Stimulated activated CD8-positive, alpha-beta memory T cell treated with anti-CD3 and anti-CD28 coated beads, Interleukin-4, amount 100 ng/mL, for 4 hours (primary cell): ENCODE measurements at places on chromosomes 3 and 15.

DNA sequence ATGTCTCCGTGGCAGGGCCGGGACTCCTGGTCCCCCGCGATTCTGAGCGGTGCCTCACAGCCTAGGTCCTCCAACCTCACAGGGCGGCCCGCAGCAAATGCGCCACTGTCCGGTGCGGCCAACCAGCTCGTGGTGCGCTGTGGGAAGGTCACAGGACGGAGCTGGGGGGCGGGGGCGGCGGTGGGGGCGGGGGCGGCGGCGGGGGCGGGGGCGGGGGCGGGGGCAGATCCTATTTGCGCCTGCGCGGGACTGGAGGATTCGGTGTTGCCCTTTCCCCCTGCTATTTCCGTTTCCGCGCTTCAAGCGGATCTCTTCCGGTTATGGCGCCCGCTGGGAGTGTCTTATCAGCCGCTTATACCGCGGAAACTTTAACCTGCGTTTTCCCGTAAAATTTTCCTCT is 106.7 kb upstream of the SNRPN start:
- no peak for DNase-seq

DNA sequence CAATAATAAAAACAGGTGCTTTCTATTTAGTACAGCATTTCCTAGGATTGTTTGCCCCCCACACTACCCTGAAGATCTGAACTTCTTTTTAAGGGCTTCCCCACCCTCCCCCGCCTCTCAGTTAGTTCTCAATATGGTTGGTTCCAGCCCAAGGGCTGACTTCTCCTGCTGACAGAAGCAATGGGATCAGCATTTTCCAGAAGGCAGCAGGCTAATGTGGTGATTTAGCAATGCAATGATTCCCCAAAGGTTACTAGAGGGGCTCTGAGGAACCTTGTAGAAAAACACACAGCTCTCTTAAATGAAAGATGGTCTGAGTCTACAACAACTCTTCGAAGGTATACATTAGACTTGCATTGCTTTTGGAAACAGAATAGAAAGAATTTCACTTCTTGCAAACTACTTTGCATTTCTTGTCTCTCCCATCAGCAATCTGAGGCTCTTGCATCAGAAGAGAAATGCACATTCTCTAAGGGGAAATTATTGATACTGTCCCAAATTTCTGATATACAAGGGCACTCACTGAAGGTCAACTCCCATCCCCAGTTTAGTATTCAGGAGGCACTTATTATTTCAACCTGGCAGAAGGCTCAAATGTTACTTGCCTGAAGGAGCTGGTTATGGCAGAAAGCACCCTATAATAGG is 30.3 kb downstream of the FGF12 start:
- no peak for DNase-seq

- DNase-seq = no peak
Measured at GRCh38 chr3:4674216-4674615, 181.1 kb downstream of the ITPR1 start.

DNA sequence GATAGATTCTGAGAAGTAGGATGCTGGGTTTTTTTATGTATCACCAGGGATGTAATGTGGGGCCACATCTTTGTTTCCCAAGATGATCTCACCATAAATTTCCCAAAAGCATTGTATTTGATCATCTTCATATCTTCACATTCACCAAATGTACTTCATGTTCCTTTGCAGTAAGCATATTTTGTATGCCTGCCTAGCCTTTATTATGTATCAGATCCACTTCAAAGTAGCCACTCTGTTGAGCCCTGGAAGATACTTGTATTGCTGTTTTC is 14.2 kb upstream of the GATM start:
- DNase-seq = no peak

DNA sequence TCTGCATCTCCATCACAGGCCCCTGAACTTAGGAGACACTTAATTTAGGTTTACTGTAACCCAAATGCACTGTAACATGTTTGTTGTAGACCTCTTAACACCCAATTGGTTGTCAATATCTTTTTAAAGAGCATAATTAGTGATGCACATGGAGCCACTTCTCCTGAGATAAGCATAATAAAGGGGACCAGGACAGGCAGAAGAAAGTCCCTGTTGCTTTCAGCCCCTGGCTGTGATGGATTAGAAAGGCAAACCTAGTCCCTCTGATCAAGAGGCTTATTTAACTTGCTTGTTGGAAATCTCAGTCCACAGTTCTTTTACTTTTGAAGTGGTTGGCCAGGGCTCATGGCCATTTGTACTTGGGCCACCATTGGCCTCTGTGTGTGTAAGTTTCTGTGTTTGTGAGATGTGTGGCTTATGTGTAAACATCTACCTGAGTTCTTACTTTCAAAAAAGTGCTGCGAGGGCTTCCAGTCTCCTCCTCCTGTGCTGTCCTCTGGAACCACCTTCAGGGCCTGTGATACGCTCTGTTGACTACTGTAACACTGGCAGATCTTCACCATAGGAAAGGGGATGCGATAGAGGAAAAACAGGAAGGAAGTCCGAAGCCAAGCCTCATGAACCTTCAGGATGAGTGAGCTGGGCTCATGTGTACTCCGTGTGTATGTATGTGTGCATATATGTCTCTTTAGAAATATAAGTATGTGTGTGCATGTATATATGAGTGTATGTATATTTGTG is 136.2 kb downstream of the EPHB1 start:
- no peak for DNase-seq

DNA sequence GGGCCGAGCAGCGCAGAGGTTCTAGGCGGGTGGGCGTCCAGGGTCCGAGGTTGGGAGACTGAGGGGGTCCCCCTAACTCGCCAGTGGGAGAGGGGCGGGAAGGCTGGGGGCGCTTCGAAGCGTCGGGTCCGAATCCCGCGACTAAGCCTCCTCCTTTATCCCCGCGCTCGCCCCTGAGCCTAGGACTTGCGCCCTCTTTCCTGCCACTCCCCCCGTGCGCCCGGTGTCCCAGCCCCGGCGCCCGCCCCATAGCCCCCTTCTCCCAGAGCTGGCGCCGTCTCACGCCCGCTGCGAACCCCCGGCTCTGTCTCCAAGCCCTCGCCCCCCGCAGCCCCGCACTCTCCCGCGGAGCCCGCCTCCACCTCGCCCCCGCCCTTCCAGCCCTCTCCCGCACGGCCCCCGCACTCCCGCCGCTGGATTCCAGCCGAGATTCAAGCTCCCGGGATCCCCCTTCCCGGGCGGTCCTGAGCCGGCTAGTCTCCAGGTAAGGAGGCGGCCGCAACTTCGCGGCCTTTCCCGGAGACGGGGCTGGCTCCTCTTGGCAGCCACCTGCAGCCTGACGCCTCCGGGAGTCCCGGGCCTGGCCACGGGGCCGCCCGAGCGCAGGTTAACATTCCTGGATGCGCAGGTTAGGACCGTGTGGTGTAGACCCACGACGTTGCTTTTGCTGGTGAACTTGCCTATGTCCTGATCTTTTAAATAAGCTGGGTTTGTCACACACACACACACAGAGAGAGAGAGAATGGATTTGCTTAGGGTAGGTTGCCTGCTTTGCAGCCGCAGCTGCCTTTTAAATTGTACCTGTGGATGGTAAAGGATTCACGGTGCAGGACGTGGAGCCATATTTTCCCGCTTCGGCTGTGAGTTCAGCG is 563 bp downstream of the PXYLP1 start:
- DNase-seq = no peak

- DNase-seq = no peak
Measured at GRCh38 chr3:143820466-143821221, 27.6 kb downstream of the SLC9A9 start.

DNA sequence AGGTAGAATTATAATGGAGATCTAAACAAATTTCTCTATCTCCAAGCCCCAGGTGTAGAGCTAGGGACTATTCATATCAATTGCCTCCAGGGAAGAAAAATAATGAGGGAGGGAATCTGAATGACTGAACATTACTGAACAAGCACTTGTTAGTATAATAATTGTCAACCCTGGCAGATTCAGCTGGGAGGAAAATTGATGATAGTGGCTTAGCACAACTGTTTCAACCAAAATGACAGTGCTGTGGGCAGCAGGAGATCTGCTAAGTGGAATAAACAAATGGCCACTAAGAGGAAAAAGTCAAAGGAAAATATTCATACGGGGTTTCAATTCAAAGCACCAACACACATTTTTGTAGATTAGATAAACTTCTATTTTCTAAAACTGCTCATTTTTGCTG is 294.9 kb upstream of the ZNF385D start:
- DNase-seq = no peak

GRCh38 chr3:56952061-56952460 is 108.4 kb upstream of the SPATA12 start:
- DNase-seq = no peak

DNA sequence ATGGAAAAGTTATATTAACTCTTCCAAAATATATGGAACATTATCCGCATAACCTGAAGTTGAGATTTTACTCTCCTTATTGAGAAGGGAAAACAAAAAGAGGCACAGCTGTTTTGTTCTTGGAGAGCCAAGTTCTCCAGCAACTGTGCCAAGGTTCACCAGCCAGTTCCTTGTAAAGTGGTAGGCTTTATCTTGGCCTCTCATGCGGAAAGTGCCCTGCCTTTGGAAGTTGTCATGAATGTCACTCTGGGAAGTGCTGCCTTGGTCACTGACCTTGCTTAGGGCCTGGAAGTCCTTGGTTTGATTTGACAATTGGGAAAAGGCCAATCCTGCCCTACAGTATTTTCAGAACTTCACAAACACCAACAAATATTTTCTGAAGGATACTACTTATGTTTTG is 44.2 kb upstream of the THRB start:
- DNase-seq = no peak

DNA sequence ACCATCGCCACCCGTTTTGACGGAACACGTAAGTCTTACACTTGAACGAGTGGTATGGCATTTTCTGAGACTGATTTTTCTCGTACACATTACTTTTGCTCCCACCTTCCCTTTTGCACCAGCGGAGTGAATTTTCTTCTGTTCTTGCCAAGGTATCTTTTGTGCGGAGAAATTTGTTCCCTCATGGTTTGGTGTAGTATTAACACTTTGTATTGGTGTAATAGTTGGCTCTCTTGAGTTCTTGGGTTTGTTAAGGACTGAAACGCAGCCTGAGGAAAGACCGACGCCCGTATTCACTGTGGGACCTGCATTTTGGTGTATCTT is 420 bp downstream of the KCNH8 start:
- DNase-seq = no peak

DNA sequence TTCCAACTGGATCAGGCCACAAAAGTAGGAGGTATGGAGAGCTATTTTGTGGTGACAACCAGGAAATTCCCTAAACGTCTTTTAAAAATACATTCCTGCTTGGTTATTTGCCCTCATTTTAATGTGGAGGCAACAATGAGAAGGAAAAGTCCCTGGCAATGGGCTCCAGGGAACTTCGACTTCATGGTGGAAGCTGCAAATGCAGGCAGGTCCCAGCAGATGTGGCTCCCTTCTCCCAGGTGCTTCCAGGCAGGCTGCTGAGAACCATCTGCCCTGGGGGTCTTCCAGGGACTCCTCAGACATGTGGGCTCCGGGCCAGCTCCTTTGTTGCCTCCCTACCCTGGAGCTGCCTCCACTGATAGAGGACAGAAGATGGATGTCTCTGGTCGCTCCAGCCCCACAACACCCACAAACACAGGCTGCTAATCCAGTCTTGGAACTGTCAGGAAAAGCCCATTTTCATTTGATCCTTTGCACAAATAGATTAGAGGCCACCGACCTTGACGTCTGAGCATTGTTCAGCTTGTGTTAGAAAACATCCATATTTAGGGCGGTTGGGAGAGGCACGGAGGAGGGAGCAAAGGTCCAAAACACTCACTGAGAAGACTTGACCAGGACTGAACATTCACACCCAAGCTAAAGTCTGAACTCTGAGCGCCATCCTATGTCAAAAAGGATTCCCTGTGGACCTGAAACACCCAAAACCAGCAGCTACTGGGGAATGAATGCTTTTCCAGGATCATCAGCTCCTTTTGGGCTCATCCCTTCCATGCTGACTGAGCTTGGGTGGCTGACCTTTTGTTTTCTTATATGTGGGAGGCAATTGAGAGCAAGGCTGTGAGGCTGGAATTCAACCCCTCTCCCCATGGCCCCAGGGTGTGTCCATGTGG is 30.2 kb upstream of the SLCO2A1 start:
- no peak for DNase-seq

DNA sequence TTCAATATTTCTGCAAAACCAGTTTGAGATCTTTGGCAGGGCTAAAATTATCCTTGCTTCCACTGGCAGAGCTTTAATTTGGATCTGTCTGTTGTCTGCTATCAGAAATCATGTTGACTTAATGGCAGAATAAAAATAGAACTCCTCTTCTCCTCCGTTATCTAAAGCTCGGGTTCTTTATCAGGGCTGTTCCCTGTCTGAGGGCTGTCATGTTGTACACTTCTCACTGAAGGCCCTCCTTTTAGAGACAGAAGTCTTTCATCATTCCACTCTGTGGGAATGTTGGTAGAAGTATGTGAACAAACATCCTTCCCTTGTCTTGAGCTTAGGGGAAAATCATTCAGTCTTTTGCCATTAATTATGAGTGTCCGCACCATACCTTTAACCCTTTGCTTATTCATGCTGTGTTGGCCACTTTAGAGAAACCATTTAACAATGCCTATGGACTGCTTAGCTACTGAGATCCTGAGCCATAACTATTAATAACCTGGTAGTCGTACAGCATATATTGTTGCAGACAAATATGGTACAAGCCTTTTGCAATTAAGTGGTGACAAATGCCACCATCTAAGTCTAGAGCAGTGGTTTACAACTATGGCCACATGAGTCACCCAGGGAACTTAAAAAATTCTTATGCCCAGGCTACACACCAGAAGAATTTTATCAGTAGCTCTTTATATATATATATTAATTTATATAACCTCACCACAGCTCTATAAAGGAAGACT is 226.0 kb upstream of the TPM1 start:
- no peak for DNase-seq

GRCh38 chr3:168545591-168545990 is 449.9 kb upstream of the GOLIM4 start:
- DNase-seq = no peak
